Stimulated activated CD8-positive, alpha-beta memory T cell treated with anti-CD3 and anti-CD28 coated beads, Interleukin-4, amount 100 ng/mL, for 1 hour (primary cell): ENCODE measurements at places on chromosomes 2 and 18.

DNA sequence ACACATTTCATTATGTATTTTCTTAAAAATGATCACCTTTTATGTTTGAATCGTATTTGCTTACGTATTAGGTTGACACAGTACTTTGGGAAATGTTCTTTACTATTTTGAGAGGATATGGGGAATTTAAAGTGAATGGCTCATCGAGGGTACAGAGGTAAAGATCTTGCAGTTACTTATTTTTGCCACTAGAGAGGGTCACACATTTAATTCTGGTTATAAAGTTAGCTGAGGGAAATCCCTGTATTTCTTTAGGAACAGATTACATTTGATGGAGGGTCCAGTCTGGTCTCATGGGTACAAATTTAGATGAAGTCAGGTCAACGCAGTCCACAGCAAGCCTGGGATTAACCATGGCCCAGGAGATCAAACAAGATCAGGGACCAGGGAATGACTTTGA lies 24.5 kb downstream of the DYNC2LI1 start:
- DNase-seq, result no peak

DNA sequence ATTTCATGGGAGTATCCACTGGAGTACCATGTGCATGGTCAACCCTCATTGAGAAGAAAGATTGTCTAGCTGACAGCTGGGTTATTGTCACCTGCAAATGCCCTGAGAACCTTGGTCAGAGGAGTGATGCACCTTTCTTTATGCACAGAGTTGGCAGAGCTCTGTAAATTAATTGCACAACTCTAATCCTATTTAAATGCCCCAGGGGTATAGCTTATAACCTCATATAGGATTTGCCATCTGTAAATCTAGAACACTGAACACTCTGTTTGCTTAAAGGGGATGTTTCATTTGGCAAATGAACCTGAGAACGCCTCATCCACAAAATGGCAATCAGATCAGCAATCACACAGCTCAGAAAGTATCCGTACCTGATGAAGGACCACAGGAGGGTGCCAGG lies 71.8 kb upstream of the SP5 start:
- no peak for DNase-seq

DNA sequence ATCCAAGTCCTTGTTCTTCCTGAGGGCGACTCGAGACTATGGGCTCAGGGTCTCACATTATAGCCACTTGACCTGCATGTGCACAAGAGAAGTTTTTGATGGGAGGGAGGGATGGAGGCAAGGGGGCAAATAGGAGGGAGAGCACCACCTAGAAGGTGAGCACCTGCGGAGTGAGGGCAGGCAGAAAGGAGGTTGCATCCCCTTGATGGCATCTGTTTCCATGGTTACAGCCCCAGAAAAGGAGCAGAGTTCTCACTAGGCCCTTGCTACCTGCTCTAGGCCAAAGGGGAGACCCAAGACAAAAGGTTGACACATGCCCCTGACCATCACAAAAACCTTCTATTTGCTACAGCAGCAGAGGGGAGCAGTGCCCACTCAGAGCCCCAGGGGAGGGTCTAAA lies 131.5 kb upstream of the SERTAD2 start:
- no peak for DNase-seq

GRCh38 chr2:130327703-130328527 lies 14.8 kb upstream of the IMP4 start:
- DNase-seq, result no peak

DNA sequence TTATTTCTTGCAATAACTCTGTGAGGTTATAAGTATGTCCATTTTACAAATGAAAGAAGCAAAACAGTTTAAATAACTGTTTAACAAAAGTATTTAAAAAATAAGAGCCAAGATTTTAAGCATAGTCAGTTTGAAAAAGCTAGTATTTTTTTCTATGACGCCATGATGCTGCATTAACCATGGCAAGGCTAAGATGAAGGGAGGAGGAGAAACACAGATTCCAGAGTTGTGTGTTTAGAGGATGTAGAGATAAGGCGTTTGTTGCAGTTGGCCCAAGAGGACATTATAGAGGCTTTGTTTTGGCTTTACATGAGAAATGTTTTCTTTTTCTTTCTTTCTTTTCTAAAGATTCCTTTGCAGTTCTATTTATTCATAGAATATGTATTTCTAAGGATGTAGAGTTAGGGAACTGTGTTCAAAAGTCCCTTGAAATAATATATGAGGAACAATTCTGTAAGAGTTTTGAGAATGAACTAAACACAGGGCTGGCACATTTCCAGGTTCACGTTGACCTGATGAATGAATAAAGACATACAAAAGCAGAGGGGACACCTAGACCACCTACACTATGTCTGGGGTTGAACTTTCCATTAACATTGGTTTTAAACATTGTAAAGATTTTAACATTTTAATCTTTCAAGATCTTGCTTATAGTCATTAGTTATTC lies 244.2 kb downstream of the KCNS3 start:
- DNase-seq, result no peak

DNA sequence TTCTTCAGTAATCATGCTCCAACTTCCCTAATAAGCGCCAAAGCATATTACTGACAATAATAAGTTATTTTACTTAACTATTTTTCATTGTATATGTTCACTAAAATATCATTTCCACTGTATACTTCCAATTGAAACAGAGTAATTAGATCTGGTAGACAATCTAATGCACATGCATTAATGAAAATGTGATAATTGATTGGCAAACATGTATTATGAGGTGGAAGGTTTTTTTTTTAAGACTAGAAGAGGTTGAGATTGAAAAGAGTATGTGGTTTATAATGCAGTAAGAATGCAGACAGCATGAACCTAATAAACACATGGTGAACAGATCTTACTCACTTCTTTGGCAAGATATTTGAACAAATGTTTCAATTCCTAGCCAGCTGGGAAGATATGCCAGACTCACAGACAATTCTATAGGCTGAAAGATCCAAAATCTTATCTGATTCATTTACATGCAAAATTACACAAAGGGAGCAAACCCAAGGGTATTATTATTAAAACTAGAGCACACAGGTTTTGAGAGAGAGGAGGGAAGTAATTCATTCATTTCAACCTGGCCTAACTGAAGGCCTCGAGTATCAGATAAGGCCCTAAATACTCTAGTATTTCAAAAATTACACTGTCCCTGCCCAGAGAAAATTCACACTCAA lies 2.8 kb downstream of the NCKAP1 start:
- DNase-seq, result no peak

DNA sequence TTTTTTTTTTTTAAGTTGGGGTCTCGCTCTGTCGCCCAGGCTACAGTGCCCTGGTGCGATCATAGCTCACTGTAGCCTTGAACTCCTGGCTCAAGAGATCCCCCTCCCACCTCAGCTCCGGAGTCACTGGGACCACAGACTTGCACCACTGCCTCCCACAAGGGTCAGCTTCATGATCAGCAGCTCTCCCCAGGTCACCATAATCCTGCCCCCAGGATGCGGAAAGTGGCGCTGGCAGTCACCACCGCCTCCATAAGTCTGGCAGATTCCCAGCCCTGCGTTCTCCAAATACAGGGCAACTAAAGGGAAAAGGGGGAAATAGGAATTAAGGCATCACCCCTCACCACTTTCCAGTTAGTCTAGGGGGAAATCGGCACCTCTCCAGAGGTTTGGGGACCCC lies 5.2 kb upstream of the ARID5A start:
- DNase-seq, result no peak

DNA sequence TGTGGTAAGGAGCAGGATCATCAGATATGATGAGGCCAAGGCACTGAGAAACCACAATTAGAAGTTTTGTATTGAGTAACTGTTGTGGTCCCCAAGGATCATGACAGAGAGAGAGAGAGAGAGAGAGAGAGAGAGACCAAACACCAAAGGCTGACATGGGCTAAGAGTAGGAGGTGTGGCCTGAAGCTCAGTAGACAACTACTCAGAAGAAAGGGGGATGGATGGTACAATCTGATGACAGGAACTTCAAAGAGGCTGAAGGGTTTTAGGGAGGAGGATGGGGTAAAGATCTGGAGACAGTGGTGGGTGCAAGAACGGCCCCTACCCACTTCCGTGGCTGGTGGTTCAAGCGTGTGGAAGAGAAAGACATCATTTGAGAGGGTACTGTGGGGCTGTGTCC lies 135.0 kb downstream of the DCDC2C start:
- DNase-seq, result no peak

GRCh38 chr18:505483-506122 lies 5.1 kb upstream of the COLEC12 start:
- no peak for DNase-seq
